ENCODE measurements at places on chromosomes 13 and 19. TPM values are rescaled to one million over a fixed set of nuclear protein-coding genes. Genes with fewer than 3 reads are reported as not detected.

GRCh38 chr19:17790059-17790780 is 4.7 kb upstream of the B3GNT3 start:
- no peak for DNase-seq

DNA sequence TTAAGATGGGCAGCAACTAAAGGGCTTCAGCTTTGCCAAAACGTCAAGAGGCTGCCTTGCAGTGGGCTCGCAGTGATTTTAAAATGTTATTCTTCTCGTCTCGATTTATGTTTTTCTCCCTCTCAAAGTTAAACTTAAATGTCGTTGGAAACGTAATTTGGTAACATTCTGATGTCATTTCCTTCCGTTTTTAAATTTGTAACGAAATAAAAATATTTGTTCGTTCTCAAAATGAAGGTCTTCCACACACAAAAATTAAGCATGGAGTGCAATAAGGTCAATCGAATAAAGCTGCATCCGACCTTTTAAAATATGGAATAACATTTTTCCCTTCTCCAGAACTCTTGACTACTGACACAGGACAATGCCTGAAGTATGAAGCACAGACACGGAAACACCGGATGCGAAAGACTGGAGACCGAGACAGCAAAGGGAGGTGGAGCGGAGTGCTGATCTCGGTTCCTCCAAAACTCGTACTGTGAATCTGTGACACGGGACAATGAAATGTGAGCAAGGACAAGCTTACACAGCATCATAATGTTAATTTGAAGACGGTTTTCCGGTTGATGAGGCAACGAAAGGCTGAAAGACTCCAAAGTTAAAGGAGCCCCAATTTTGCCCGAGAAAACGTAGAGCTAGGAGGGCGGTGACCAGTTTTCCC is 850 bp downstream of the MTMR6 start:
- peak; percentile 50 for DNase-seq

Gene CDX2
- not detected for total RNA-seq

DNA sequence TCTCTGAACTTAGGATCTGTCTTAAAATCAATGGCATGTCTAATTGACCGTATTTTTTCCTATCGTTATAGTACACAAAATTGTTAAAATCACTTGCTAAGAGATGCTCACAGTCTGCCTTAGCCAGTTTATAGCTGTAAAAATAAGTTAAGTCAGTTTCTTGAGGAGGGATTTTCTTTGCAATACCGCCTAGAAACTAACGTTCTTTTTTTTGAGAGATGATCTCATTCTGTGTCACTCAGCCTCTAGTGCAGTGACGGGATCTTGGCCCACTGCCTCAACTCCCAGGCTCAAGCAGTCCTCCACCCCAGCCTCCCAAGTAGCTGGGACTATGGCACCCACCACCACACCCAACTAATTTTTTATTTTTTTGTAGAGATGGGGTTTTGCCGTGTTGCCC is 4.4 kb downstream of the CKAP2 start:
- no peak for DNase-seq

- DNase-seq: no peak
Measured at GRCh38 chr13:44498969-44499368, 77.2 kb downstream of the TSC22D1 start.

All from right cardiac atrium (tissue), 5 donors.